Thoracic aorta (tissue), 2 donors: ENCODE measurements at places on chromosomes 3 and 15.

GRCh38 chr3:103690536-103690935 is 1255.7 kb downstream of the ZPLD1 start:
- DNase-seq: no peak

DNA sequence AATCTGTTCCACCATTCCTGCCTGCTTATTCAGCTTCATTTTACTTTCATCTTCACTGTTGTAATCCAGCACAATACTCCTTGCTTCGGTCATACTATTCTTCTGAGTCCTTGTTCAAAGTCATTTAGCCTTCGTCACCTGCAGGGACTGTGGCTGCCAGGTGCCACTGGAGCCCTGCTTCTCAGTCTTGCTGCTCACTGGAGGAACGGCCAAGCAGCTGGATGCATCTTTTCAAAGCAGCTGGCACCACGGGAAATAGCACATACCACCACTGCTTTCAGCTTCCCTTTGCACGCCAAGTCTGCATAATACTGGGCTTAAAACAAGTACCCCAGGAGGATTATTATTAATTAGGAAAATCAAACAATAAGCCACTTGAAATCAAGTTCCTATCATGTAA is 287.6 kb downstream of the BCHE start:
- DNase-seq: no peak

DNA sequence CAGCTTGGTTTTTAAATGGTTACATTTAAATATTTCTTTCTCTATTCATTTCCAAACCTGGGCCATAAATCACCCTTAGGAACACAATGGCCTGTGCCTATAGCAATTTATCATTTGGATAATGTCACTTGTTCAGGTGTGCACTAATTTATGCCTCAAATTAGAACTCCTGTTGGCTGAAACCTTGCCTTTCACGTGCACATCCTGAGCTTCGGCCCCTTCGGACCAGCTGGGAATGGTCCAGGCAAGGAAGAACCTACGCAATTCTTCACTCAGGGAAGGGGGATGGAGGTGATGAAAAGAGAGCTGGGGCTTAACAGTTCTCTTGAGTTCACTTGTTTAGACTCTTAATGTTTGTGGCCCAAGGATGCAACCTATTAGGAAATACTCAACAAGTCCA is 324.1 kb upstream of the ICE2 start:
- DNase-seq: no peak

DNA sequence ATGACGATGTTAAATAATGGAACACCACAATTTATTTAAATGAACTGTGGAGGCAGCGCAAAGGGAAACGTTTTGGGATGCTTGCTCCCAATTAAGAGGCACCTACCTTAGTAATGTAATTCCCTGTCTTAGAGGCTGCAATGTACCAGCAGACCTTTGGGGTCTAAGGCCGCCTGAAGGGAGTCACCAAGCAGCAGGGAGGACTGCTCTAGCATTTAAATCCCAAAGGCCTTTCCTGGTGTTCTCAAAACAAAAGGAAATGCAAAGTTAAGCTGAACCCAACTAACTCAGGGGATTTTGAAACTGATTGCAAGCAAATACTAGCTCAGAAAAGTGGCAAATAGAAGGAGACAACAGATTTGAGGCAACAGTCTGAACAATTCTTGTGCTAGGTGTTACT is 510.8 kb downstream of the GABRG3 start:
- no peak for DNase-seq

- no peak for DNase-seq
Measured at GRCh38 chr15:99635794-99636193, 70.0 kb downstream of the MEF2A start.

DNA sequence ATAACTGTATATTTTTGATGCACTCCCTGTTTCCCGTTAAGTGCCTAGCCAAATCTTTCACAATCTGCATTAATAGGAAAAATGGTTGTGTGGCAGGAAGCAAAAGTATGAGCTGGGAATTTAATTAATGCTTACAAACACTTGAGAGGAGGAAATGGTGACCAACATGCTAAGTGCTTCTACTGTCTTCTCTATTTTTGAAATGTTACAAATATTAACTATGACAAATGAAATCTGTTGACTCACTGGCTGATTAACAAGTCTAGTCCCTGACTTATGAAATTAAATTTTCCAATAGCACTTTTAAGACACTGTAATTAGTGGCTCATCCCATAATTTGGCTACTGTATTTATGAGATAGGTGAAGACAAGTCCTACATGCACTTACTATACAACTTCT is 446.9 kb upstream of the DPPA4 start:
- DNase-seq: no peak
